Cardiac muscle cell (in vitro differentiated cells and primary cell): ENCODE measurements at places on chromosomes 5 and 9.

DNA sequence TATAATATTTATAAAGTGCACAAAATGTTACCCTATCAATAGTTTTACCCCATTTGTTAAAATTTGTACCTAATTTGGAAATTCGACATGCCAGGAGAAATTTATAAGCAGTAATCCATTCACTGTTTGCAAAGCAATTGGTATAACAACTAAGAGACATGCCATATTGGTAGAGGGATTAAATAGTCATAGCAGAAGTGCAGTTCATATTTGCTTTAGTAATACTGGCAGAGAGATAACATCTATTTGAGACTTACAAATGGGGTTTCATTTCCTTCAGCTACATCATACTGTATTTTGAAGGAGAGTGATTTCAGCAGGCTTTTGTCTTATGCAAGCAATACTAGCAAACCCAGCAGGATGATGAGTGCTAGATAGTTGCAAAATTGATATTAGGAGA lies 610.4 kb upstream of the CDH10 start:
- no peak for DNase-seq

- no peak for DNase-seq
Measured at GRCh38 chr9:97820373-97820772, 32.7 kb upstream of the FOXE1 start.

DNA sequence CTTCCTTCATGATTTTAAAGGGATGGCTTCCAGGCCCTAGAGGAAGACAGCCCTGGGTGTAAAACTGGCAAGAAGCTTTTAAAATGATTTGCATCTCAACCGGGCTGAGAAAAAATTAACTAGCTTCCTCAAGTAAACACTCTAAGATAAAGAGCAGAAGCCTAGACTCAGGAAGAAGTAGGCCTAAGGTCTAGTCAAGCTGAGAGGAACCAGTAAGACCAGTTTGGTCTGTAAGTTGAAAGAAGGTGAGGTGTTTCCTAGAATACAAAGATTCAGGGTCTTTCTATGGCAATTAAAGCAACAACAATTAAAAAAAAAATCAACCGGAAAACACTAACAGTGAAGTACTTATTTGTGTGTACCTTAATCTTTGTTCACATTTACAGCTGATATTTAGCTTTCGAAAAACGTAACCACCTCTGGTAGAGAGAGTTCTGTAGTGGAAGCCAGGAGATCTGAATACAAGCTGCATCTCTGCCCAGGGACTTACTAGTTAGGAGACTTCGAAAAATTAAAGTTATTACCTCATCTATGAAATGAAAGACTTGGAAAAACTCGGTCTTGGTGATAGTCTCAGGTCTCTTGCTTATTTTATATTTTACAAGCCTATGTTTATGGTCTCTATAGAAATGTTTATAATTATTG lies 75.7 kb downstream of the TUSC1 start:
- DNase-seq = no peak

- DNase-seq = peak; percentile 70
Measured at GRCh38 chr5:78591138-78591612, 57.4 kb downstream of the LHFPL2 start.

DNA sequence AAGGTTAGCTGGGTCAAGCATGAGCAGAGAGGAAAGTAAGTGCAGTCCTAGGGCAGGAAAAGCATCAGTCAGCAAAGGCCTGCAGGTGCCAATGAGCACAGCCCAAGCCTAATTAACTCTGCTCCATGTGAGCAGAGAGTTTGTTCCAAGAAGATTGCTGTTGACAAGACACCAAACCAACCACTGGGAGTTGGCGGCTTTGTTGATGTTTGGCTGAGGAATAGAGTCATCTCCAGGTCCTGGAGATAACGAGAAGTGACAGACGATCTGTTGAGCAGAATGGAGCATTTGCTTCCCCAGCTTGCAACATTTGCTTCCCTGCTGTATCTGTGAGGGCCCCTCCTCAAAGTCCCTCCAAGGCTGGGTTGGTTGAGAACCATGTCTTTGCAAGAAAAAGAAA lies 68.2 kb downstream of the FAM114A2 start:
- DNase-seq = no peak

GRCh38 chr9:120725907-120726306 lies 11.6 kb upstream of the MEGF9 start:
- no peak for DNase-seq
